SK-N-MC (cell line): ENCODE measurements at places on chromosomes 11 and 22.
A peak's percentile ranks its signal among the peaks of the same experiment; 100 is the strongest.

- peak; percentile 48 for DNase-seq
Observed at GRCh38 chr11:55707029-55707428, 45.0 kb downstream of the OR4C6 start.

GRCh38 chr11:112016765-112017376 lies 8.3 kb upstream of the DLAT start:
- no peak for DNase-seq

- DNase-seq: no peak
Observed at GRCh38 chr11:2651054-2651617, 48.7 kb downstream of the KCNQ1OT1 start.

DNA sequence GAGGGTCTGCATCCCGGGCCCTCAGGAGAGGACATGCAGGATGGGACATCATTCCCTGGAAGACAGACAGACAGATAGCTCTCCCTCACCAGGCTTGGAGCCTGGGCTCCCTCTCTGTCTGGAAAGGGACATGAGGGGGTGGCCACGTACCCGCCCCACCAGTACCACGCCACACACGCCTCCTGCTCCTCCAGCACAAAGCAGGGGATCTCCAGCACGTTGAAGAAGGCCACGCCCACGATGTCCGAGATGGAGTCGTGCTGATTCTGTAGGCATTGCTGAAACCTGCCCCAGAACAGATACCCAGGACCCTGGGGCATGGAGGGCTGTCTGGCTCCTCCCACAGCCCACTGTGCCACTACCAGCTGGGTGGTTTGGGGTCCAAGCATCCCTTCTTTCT lies 2.2 kb downstream of the PLA2G3 start:
- no peak for DNase-seq

DNA sequence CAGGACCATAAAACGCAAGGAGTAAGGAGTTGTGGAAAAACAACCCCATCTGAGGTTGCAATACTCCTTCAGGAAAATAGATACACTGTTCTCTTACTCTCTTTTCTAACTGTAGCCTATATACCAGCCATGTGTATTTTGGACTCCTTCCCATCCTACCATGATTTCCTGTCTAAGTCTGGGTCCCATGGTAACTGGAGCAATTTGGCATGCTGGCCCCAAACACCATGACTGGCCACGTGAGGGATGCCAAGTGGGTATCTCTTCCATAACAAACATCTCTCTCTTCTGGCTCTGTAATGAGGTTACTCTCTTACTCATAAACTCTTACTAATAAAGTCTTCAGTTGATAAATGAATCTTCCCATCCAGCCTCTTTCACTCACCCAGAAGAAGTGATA lies 26.5 kb downstream of the ABTB2 start:
- no peak for DNase-seq
